ENCODE measurements at places on chromosomes 4 and X.

GRCh38 chrX:144801786-144802185 is 445.5 kb upstream of the SPANXN1 start:
- DNase-seq = no peak

DNA sequence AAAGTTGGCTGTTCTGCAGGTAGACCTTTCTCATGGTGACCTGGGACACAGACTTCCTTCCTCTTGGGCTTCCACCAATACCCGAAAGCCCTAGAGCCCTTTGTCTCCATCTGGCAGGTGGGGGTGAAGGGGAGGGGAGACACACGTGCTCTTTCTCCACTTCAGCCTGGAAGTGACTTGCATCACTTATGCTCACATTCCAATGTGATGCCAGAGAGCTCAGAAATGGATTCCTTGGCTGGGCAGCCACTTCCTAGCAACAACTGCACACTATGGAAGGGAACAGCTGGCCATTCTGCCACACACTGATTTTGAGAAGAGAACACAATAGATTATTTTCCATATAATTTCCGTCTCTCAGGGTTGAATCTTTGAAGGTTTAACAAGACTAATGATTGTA is 36.3 kb downstream of the C4orf51 start:
- DNase-seq = no peak

GRCh38 chr4:36267486-36268268 is 13.7 kb upstream of the DTHD1 start:
- no peak for DNase-seq

GRCh38 chr4:86831262-86832130 is 17.7 kb downstream of the SLC10A6 start:
- no peak for DNase-seq

GRCh38 chr4:15702941-15703403 is at the start of gene BST1:
Gene BST1 (plus strand): TSS chr4:15703065. CDS start chr4:15703145, 80 bp downstream.
- DNase-seq = peak; percentile 71

DNA sequence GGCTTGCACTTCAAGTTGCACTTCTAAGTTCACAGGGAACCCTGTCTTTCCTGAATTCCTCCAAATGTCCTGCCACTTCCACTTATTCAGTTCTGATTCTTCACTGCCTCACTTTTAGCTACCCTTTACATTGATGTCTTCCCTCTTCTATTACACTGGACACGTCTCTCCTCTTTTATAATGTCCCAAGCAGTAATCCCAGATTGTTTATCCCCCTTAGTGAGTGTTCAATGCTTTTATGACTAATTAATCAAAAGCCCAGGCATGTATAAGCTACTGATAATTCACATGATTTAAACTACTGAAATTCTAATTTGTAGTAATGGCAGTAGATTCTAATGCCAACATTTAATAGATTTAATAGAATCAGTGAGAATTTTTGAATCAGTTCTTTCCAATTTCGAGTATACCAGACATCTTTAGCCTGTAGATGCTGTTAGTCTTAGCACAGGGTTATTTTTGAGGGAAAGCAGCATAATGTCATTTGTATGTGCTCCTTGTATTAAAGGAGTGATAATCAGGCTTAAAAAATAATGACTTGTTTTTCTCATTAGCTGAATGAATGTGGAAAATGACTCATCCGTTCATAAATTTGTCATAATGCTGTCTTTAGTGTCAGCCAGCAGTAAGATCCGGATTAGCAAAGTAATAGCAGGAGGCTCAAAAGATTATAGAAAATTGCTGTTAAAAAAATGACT is 703.1 kb downstream of the CENPC start:
- DNase-seq = no peak

DNA sequence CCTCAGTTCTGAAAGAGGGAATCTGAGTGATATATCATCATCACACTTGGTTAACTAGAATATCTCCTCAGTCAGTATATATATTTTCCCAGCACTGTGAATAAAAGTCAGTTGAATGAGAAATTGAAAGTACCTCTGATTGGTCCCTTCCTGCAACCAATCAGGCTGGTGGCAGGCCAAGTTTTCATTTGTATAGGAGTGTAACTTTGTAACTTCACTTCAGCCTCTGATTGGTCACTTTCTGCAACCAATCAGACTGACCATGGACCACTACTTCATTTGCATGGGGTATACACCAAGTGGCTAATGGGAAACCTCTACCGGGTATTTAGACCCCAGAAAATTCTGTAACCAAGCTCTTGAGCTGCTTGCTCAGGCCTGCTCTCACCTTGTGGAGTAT is 2.0 kb upstream of the PGK1 start:
- no peak for DNase-seq

DNA sequence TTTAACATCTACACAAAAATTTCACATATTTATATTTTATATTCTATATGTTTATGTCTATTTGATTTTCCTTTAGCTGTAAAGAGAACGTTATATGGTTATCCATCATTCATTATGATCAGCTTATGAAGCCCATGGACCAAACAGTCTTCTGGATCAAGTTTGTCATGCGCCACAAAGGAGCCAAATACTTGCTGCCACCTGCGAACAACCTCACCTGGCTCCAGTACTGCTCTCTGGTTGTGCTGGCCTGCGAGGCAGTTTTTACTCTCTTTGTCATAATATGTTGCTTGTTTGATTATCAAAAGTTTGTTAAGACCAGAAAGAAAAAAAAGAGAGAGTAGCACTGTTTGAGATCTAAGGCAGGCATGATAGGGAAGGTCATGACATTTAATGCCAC is 38.2 kb downstream of the UGT2B7 start:
- DNase-seq = no peak

DNA sequence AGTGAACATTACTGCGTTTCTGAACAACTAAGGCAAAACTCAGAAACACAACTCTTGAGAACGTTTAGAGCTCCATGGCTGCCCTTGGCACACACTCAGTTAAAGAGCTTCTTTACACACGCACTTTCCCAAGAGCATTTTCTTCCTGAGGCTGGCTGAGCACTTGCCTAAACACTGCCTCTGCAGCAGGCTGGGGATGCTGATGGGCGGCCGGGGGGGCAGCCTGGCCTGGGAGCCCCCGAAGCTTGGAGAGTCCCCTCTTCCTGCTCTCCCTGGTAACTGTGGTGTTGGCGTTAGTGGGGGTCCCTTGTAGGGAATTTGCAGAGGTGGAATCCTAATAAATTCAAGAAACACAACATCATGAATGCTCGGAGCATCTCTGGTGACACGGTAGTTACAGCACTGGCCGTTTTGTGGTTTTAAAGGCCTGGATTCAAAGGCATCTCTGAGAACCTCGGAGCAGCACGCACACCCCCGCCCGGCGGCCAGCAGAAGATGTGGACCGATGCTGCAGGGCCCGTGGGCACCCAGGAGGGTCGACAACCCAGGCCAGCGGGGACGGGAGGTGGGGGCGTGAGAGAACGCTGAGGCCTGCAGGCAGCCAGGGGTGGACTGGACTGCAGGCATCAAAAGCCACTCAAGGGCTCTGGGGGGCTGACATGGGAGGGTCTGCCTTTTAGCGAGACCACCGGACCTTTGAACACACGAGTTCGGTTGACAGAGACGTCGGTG is 45.4 kb downstream of the FGFRL1 start:
- peak; percentile 56 for DNase-seq

DNA sequence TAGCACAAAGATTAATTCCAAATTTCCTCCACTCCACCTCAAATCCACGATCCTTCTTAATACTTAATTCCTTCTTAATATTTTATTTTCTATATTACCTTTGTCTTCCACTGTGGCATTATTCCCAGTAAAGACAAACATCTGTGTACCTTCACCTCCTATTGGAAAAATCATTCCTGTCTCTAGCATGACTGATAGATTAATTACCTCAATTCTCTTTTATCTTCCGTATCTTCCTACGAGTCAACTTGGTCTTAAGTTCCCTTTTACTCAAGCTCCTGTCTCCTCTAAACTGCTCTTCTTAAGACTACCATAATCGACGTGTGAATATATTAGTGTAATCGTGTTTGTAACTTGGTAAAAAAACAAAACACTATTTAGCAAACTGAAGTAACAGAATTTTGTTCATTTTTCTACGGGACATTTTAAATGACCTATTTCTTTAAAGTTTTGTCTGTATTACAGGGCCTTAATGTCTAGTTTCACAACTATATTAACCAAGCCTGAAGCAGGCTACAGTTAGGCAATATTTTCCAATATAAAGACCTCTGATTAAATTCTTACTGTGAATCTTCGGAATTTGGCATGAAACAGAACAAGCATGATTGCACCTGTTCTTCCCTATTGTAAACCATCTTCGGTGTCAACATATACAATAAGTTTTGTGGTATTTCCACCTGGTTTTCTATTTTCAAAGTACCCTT is 1.1 kb upstream of the USP38 start:
- DNase-seq = no peak

DNA sequence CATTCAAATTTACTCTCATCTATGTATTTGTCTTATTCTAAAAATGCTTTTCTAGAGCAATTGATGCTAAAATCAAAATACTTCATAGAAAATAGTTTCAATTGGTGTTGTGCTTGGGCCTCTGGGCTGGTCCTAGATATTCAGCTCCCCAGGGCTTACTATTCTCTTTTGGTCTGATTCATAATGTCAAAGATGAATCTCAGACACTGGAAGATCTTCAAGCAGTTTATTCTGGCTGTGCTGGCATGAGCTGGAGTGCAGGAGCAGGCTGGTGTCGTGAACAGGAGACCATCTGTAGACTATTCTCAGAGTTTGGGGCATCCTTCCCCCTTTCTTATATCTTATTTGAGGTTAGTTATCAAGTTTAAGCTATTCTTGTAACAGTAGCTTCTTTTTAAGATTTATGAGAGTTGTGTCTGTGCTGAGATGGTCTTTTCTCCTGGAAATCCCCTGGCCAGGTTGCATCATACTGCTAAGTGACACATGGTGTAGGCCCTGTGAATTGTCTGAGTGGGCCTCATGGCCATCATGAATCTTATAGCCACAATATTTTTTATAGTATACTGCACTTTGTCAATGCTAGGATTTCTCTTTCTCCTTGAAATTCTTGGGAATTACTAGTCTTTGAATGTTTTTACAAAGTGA is 1624.0 kb upstream of the IGFBP7 start:
- no peak for DNase-seq

DNA sequence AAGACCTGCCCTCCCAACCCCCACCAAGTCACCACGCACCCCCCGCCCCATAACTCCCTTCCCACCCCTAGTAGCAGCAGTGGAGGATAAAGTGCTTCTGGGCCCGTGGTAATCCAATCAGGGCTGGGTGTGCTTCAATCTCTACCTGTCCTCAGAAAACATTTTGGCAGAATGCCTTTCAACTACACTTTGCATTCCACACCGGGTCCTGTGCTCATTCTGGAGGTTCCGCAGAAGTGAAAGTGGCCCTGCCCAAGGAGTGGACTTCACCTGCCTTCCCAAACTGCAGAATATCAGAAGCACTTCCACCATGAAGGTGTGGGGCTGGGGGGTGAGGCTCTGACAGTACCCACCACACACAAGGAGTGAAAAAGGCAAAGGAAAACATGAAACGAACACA is 322.3 kb downstream of the DHX15 start:
- no peak for DNase-seq

DNA sequence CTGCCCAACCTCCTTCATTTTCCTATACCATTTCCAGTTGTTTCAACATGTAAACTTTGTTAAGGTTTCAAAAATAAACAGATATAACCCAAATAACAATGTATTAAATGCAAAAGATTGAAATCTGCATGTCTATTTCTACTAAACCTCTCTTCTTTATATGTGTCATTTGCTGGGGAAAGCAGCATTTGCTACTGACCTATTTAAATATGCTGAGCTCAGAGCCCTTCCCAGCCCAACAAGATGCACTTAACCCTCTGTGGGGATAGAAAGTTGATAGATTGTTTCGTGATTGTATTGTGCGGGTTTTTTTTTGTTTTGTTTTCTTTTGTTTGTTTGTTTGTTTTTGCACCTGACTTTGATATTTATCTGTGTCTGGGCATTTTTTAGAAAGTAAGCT is 139.5 kb downstream of the UCHL1 start:
- DNase-seq = no peak

GRCh38 chrX:133980406-133980805 is 5.0 kb downstream of the GPC3 start:
- no peak for DNase-seq

GRCh38 chr4:152460488-152460887 is 75.4 kb downstream of the FBXW7 start:
- no peak for DNase-seq

DNA sequence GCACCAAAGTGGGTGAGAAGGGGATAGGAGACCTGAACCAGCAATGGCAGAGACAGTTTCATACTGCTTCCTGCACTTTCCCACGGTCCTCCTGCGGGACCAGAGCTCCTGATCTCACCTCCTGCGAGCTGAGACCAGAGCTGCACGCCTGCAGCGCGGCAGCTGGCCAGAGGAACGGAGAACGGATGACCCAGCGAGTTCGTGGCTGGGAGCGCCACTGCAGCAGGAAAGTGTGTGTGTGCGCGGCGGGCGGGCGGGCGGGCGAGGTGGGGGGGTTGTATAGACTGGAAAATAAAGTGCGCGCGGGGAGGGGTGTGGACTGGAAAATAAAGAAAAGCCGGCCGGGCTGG is 16.5 kb downstream of the MCF2 start:
- no peak for DNase-seq

GRCh38 chr4:122205687-122206086 is 53.6 kb downstream of the BLTP1 start:
- no peak for DNase-seq

- no peak for DNase-seq
Measured at GRCh38 chr4:185369731-185370130, 26.0 kb downstream of the LRP2BP start.

GRCh38 chr4:57195622-57196021 is 85.4 kb upstream of the IGFBP7 start:
- no peak for DNase-seq

DNA sequence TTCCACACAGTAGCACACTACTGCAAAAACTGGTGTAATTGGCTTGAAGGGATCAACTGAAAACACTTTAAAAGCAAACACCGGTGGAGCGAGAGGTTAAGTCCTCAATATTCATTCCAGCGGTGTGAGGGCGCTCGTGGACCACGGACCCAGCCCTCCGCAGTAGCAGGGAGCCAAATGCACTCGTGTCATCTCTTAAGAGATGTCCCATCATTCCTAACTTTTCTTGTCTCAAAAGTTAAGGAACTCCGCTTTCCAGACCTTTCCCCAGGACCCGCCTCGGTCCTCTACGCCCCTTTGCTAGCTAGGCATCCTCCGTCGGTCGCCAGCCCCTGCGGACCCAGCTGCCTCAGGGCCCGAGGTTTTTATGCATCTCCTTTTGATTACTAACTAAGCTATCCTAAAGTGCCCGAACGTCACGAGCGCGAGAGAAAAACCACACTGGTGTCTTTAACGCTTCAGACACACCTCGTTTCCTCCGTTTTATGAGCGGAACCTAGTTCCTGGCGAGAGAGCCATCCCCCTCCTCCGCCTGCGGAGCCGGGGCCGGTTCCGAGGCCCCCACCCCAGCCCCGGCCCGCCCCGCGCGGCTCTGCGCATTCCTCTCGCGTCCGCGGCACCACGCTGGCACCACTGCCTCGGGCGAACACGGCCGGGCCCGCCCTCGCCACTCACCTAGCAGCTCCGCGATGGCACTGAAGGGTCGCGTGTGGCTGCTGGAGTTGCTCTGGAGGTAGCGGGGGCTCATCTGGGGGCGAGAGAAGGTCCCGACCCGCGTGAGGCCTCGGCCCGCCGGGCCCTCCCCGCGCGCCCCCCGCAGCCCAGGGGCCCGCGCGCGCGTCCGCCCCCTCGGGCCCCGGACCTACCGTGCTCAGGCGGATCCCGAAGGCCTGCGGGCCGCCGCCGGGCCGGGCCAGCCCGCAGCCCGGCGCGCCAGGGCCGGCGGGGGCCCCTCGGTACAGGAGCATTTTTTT is 723 bp downstream of the MORC4 start:
- DNase-seq = peak; percentile 64

GRCh38 chr4:152448038-152448707 is 87.7 kb downstream of the FBXW7 start:
- no peak for DNase-seq

- DNase-seq = no peak
Measured at GRCh38 chr4:56261027-56261426, 126.3 kb downstream of the AASDH start.

GRCh38 chr4:38615847-38616246 is 48.2 kb upstream of the KLF3 start:
- no peak for DNase-seq

Measured in tibial artery (tissue), 4 donors.